ENCODE measurements at places on chromosomes 5 and 9.

- no peak for DNase-seq
These were observed 493.7 kb downstream of the NR2F1-AS1 start for GRCh38 chr5:93087326-93087725.

DNA sequence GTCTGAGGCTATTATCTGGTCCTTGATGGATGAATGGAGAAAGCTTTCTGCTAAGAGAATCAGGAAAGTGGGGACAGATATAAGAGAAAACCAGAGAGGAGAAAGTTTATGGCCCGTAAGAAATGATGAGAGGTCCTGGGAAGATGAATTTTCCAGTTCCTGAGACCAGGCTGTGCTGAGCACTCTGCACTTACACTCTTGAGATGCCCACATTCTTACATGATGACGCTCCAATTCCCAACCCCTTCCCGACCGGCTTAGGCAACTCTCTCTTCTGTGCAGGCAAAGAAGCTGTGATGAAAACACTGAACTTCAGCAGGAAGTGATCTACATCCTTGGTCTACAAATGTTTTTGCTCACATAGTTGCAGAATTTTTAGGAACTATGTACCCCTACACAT, 417.0 kb downstream of the ARHGEF28 start:
- DNase-seq, result no peak

GRCh38 chr9:133954862-133955529, 37.1 kb downstream of the VAV2 start:
- DNase-seq, result peak; percentile 15

- no peak for DNase-seq
These were observed 1043.1 kb downstream of the DTWD2 start for GRCh38 chr5:117945258-117945657.

GRCh38 chr9:33453999-33454660, 6.7 kb upstream of the AQP3 start:
- no peak for DNase-seq

- DNase-seq, result no peak
These were observed 173.3 kb downstream of the PSAT1 start for GRCh38 chr9:78470216-78470615.

- no peak for DNase-seq
These were observed 4.0 kb upstream of the LRRC70 start for GRCh38 chr5:62574599-62574998.

DNA sequence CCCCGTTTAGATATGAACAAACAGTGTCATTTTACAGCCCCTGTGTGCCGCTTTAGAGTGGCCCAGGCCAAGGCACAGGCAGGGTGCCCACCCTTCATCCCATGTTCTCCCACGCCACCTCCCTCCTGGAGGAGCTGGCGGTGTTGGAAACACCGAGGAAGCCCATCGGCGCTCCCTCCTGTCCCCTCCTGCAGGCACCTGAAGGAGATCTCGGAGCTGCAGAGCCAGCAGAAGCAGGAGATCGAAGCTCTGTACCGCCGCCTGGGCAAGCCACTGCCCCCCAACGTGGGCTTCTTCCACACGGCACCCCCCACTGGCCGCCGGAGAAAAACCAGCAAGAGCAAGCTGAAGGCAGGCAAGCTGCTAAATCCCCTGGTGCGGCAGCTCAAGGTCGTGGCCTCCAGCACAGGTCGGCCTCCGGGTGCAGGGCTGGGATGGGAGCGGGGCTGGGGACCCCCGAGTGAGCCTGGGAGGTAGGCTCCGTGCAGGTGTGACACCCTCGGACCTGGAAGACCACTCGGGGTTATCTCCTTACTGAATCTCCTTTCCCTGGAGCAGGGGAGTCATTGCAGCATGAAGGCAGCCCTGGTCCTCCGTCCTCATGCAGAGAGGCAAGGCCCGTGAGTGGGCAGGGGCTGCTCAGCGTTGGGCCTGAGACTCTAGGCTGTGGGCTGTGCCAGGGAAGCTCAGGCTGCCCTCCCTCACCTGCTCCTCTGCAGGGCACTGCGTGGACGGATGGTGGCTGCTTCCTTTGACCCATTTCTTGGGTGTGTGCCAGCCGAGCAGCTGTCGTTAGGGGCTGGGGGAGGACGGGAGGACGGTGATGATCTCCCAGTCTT, 113.9 kb downstream of the WNK2 start:
- no peak for DNase-seq

DNA sequence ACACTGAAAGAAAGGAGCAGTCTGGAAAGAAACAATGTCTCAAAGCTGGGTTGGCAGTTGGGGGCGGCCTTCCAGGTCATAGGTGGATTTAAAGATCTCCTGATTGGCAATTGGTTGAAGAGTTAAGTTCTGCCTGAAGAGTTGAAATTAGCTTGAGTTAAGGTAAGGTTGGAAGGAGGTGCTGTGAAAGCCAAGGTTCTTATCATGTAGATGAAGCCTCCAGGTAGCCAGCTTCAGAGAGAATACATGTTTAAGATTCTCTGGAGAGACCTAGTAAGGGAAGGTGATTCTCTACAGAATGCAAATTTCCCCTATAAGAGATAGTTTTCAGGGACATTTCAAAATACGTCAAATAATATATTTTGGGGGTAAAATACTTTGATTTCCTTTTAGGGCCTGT, 387.1 kb downstream of the TMEM232 start:
- no peak for DNase-seq

- DNase-seq, result no peak
These were observed 63.0 kb downstream of the TTC39B start for GRCh38 chr9:15244001-15244441.
